ENCODE measurements at places on chromosomes 4 and X.

GRCh38 chr4:36115312-36115711, 129.0 kb downstream of the ARAP2 start:
- no peak for DNase-seq

- DNase-seq = no peak
Measured at GRCh38 chr4:76363556-76364290, 57.2 kb downstream of the STBD1 start.

- DNase-seq = no peak
Measured at GRCh38 chr4:104494185-104494584, 509 bp downstream of the CXXC4 start.

GRCh38 chr4:87117732-87118075, 102.7 kb downstream of the KLHL8 start:
- no peak for DNase-seq

GRCh38 chr4:48429709-48430474, 53.3 kb upstream of the SLC10A4 start:
- no peak for DNase-seq

GRCh38 chrX:13153796-13154195, 109.4 kb upstream of the FAM9C start:
- DNase-seq = no peak

GRCh38 chr4:24888475-24889344, 24.1 kb downstream of the CCDC149 start:
- no peak for DNase-seq

- DNase-seq = no peak
Measured at GRCh38 chr4:150972592-150972991, 42.5 kb downstream of the LRBA start.

GRCh38 chr4:139622901-139623381, 42.7 kb upstream of the MGST2 start:
- no peak for DNase-seq

DNA sequence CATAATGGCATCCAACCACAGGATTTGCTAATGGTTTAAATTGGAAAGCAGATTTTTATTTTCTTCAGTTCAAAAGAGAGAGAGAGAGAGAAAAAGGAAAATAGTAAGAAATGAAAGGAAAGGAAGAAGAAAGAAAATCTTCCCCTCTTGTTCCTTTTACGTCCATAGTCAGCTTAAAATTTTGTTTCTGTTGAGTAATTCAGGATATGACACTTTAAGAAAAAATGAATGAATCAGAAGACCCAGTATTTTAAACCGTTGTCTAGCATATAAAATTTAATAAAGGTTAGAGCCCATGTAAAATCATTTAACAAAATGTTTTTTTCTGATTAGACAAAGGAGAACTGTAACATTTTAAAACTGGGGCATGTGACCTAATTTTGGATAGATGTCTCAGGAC, 391.8 kb upstream of the EPHA5 start:
- DNase-seq = no peak

Data from stimulated activated CD4-positive, alpha-beta T cell treated with anti-CD3 and anti-CD28 coated beads, Interleukin-12 subunit alpha, Interleukin-12 subunit beta, amount 100 ng/mL, for 48 hours (primary cell).